Activated CD8-positive, alpha-beta T cell treated with anti-CD3 and anti-CD28 coated beads, Interleukin-2, amount 10 ng/mL, durations not matched to agents 7 days and 5 days (primary cell): ENCODE measurements at places on chromosomes 16 and 17. TPM values are rescaled to one million over a fixed set of nuclear protein-coding genes. Genes with fewer than 3 reads are reported as not detected.

DNA sequence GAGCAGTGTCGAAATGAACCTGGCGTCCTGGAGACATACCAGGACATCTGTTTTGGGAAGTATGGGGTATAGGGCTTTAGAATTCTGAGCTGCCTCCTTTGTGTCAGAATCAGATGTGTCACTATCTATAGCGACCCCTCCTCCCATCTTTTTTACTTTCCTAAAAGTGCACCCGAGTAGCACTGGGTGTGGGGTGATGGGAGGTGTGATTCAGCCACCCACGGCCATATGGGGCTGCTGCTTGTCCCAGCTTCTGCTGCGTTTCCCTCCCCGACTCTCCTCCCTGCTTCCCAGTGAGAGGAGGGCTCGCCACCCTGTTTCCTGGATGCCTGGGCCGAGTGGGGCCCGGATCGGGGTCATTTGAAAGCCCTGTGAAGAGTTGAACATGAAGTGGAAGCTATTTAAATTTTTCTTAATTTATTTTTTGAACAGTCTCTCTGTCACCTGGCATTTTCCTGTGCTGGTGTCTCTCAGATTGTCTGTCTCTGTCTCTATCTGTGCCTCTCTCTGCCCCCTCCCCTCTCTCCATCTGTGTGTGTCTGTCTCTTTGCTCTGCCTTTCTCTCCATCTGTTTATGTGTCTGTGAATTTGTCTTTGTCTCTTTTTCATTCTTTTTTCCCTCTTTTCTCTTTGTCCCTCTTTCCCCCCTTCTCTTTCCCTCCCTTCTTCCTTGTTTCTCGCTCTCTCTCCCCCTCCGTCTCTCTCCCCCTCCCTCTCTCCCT lies 638.8 kb upstream of the EEF2KMT start:
- H3K27ac ChIP-seq, result no peak overlapping the region
- H3K4me3 ChIP-seq, result no peak overlapping the region
- H3K27me3 ChIP-seq, result no peaks in the 10 kb centered on the region
- DNase-seq, result no peak
- H3K4me1 ChIP-seq, result no peaks in the 10 kb centered on the region

DNA sequence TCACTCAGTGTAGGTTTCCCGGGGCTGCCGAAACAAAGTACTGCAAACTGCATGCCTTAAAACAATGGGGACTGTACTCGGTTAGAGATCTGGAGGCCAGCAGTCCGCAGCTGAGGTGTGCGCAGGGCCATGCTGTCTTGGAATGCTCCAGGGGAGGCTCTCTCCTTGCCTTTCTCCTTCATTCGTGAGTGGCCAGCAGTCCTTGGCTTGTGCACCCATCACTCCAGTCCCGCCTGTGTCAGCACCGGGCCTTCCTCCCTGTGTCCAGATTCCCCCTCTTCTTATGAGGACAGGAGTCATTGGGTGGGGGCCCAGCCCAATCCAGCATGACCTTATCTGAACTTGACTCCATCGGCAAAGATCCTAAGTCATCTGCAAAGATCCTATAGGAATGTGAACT lies 43.4 kb downstream of the COX4I1 start:
- H3K4me3 ChIP-seq, result no peak overlapping the region
- peaks cover 12% of the 10 kb centered on the region for H3K4me1 ChIP-seq
- H3K27ac ChIP-seq, result no peak overlapping the region
- DNase-seq, result no peak
- H3K36me3 ChIP-seq, result no peaks in the 10 kb centered on the region

GRCh38 chr17:59024916-59025315 lies 81.8 kb downstream of the TRIM37 start:
- H3K27ac ChIP-seq, result no peak overlapping the region
- peaks cover 28% of the 10 kb centered on the region for H3K36me3 ChIP-seq
- no peak for DNase-seq
- no peak overlapping the region for H3K4me3 ChIP-seq

DNA sequence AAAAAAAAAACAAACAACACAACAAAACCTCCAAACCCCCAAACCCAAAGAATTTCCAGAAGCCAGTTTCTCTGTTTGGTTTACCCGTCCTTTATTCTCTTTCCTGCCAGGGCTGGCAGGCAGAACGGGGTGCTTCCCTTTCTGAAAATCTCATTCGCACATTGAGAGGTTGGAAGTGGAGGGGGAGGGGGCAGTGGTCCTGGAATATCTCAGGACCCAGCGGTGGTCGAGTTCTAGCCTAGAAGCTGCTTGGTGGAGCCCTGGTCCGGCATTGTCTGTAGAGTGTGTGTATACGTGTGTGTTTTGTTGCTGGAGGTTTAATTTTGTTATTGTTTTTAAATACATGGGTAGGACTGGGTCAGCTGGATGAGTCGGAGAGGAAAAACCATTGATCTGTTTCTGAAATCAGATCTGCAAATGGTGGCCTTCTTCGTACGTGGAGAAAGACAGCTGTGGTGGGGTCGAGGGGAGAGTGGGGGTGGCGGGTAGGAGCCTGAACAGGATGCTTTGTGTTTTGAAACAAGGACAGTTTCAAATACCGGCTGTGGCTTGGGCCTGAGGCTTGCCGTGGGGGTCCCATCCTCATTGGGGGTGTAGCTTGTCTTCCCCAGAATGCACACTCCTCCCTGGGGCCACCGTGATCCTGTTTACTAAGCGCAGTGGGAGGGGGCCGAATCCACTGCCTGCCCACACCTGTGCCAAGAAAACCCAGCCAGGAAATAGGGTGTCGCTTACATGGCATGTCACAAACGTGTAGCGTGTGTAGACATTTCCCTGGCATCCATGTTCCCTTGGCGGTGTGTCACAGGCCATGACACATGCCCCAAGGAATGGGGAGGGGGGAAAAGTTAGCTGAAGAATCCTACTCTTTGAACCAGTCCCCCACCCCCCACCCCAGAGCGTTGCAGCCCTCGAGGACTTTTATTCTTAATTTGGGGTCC lies 1.6 kb downstream of the CMIP start:
- peaks cover 14% of the 10 kb centered on the region for H3K27me3 ChIP-seq
- peak overlapping the region; percentile 90 for H3K27ac ChIP-seq
- peak; percentile 61 for DNase-seq
- H3K4me3 ChIP-seq, result peak overlapping the region; percentile 93
- H3K4me1 ChIP-seq, result peaks cover 63% of the 10 kb centered on the region
- H3K36me3 ChIP-seq, result peaks cover 41% of the 10 kb centered on the region

Gene EZH1
- total RNA-seq, result 37.7 TPM

DNA sequence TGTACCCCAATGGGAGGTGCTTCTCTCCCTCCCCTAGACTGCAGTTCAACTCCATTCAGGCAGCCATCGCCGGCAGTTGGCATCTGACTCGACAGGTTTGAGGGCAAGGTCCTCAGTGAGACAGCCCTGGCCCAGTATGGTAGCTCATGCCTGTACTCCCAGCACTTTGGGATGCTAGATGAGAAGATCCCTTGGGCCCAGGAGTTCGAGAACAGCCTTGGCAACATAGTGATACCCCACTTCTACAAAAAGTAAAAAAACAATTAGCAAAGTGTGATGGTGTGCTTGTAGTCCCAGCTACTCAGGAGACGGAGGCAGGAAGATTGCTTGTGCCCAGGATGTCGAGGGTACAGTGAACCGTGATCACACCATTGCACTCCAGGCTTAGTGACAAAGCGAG lies 12.1 kb downstream of the VPS35L start:
- no peak overlapping the region for H3K27ac ChIP-seq
- no peaks in the 10 kb centered on the region for H3K4me1 ChIP-seq
- DNase-seq, result no peak
- no peaks in the 10 kb centered on the region for H3K27me3 ChIP-seq

DNA sequence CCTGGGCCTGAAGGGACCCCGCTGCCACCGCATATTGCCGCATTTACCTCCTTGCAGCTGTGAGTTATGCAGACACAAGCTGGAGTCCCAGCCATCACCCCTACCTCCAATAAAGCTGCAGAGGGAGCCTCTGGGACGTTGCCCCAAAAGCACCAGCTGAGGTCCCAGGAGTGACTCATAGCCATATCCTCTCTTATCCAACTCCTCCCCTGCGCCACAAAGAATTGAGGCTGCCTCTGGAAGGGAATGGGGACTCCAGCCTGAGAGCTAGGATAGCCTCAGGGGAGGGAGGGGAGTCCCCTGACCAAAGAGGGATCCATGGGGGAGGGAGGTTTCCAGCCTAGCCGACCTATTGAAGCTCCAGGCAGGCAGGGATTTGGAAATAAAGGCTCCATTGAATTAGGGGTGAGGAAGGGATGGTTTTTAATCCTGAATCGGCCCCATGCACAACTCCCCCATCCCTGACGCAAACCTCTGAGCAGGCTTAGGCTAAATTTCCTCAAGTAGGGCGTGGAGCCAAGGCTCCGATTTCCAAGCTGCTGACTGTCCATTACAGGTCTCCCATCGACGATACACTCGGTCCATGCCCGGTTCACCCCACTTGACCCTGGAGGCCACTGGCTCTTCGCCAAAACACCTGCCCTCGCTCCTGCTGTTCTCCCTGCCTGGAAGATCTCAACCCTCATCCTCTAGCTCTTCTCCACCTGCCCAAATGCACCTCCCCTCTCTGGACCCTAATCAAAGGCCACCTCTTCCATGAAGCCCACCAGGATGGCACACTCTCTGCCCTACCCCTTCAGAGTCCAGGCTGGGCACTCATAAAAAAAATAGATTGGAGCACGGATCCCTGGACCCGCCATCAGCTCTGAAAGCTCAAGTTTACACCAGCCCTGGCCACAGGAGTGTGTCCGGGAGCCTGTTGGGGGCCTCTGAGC lies 27.5 kb downstream of the PIMREG start:
- no peak for DNase-seq
- no peak overlapping the region for H3K27ac ChIP-seq
- no peaks in the 10 kb centered on the region for H3K27me3 ChIP-seq
- H3K4me1 ChIP-seq, result no peaks in the 10 kb centered on the region
- H3K36me3 ChIP-seq, result no peaks in the 10 kb centered on the region

Gene COX10
- 23.3 TPM for total RNA-seq

GRCh38 chr16:28130099-28131088 lies 66.9 kb upstream of the GSG1L start:
- DNase-seq, result no peak
- H3K4me1 ChIP-seq, result peaks cover 7% of the 10 kb centered on the region
- peaks cover 81% of the 10 kb centered on the region for H3K36me3 ChIP-seq

- H3K36me3 ChIP-seq, result peaks cover 63% of the 10 kb centered on the region
- peaks cover 32% of the 10 kb centered on the region for H3K4me1 ChIP-seq
- peak overlapping the region; percentile 47 for H3K27ac ChIP-seq
- DNase-seq, result no peak
- H3K4me3 ChIP-seq, result no peak overlapping the region
- no peaks in the 10 kb centered on the region for H3K27me3 ChIP-seq
These were observed 19.8 kb downstream of the CARHSP1 start for GRCh38 chr16:8848939-8849391.

Gene SNX20
- total RNA-seq, result 65.3 TPM

Gene CSH2
- not detected for total RNA-seq

DNA sequence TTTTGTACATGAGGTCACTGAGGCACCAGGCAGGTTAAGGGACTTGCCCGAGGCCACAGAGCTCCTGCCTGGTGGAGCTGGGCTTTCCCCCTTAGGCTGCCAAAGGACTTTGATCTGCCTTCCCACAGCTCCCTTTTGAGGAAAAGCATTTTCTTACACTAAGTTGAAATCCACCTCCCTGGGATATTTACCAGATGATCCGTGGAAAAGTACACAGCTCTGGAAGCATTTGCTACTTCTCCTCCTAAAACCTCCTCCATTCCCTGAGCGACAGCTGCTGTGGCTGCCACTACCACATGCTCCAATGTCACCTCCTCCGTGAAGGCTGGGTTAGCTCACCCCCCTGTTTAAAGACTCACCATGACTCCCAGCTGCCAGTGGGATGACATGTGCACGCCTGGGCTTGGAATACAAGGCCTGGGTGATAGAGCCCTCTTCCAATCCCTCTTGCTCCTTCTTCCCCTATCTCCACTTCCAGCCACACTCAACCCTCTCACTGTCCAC lies 1.2 kb upstream of the MPRIP start:
- H3K4me3 ChIP-seq, result peak overlapping the region; percentile 68
- H3K27ac ChIP-seq, result no peak overlapping the region
- H3K4me1 ChIP-seq, result peaks cover 36% of the 10 kb centered on the region
- DNase-seq, result no peak
- no peaks in the 10 kb centered on the region for H3K27me3 ChIP-seq

Gene PPM1E
- not detected for total RNA-seq

DNA sequence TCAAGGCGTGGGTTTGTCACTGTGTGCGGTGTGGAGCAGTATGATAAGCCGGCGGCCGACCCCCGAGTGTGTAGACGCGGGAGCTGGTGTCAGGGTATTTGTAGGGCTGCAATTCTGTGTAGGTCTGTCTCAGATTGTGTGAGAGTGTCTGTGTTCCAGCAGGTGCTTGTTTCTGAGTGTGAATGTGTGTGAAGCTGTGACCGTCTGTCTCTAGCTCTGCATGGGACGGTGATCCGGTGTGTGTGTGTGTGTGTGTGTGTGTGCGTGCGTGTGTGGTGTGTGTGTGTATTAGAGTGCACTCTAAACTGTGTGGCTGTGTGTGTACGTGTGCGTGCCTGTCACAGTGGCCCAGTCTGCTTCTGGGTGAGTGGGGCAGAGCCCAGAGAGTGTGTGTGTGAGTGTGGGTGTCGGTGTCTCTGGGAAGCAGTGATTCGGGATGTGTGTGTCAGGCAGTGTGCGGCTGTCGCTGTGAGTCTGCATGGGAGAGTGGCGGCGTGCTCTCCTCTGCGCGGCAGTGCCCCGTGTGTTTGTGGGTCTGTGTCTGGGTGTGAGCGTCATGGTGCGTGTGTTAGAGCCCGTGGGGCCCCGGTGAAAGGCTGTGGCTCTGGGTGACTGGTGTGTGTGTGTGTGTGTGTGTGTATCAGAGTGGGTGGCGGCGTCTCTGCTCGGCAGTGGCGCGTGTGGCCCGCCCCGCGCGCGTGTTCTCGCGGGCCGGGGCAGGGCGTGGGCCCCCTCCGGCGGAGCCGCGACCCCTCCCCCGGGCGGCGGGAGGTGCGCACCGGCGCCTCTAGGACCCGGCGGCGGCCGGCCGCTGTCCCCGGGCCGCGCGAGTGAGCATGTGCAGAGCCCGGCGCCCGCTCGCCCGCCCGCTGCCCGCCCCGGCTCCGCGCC lies at the start of gene WSCD1:
Gene WSCD1, plus strand, starts transcription at position 841 of the 891 bp plus-strand sequence. CDS start 10,280 bp downstream, outside the sequence.
- H3K36me3 ChIP-seq, result peaks cover 5% of the 10 kb centered on the region
- no peak within 1 kb of the TSS for H3K27ac ChIP-seq
- peaks cover 42% of the 10 kb centered on the region for H3K27me3 ChIP-seq
- no peak for DNase-seq
- peak within 1 kb of the TSS; percentile 29 for H3K4me3 ChIP-seq
